ENCODE measurements at places on chromosomes 7 and 10. TPM values are rescaled to one million over a fixed set of nuclear protein-coding genes. Genes with fewer than 3 reads are reported as not detected.

DNA sequence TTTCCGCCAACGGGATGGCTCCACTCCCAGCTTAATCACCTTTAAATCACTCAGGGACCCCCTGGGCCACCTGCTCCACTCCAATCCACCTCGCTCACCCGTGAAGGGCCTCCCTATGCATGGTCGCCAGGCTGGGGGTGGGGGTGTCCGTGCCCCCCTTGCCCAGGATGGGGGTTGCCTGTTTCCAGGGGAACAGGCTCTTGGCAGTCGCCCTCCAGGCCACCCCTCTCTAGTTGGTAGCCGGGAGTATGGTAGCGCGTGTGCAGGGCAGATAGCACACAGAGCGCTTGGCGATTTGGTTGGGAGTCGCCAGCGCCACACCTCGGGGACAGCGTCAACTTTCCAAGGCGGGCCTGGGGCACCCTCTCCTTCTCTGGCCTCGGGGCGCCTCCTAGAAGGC is 134.9 kb upstream of the ZNF92 start:
- H3K4me3 ChIP-seq, result no peak overlapping the region
- no peak for DNase-seq
- H3K27me3 ChIP-seq, result no peaks in the 10 kb centered on the region
- no peaks in the 10 kb centered on the region for H3K36me3 ChIP-seq

GRCh38 chr7:132576721-132577085 is 433 bp upstream of the PLXNA4 start:
- peak overlapping the region; percentile 46 for H3K4me3 ChIP-seq
- no peaks in the 10 kb centered on the region for H3K4me1 ChIP-seq

- no peak overlapping the region for H3K4me3 ChIP-seq
- peaks cover 15% of the 10 kb centered on the region for H3K36me3 ChIP-seq
- H3K4me1 ChIP-seq, result no peaks in the 10 kb centered on the region
- no peaks in the 10 kb centered on the region for H3K27me3 ChIP-seq
- H3K27ac ChIP-seq, result no peak overlapping the region
Observed at GRCh38 chr10:133411523-133412380, 12.7 kb downstream of the SPRN start.

DNA sequence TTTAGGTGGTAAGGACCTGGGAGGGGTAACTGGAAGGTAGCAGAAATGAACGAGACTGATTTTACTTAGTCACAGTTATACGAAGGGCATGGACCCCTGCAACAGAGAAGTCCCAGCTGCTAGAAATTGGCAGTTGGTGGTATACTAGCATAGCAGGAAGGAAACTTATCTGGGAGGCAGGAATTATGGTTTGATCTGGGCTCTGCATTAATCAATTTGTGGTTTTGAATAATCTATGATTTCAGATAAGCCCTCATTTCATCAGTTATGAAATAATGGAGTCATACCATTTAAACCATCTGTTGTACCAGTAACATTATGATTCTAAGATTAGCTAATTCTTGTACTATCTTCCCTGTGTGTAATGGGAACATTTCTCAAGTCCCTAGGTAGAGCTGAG is 54.0 kb upstream of the TMEM229A start:
- H3K4me3 ChIP-seq, result no peak overlapping the region

The PRKAR1B gene
- 15.9 TPM for total RNA-seq

The SP4 gene
- total RNA-seq, result 11.2 TPM

The PGAM2 gene
- 2.1 TPM for total RNA-seq

Data from kidney (tissue), 22 donors.